T follicular helper cell (primary cell): ENCODE measurements at places on chromosomes 7 and 10.
A peak's percentile ranks its signal among the peaks of the same experiment; 100 is the strongest.

GRCh38 chr10:59705931-59706330 is 3.7 kb downstream of the SLC16A9 start:
- DNase-seq: no peak

DNA sequence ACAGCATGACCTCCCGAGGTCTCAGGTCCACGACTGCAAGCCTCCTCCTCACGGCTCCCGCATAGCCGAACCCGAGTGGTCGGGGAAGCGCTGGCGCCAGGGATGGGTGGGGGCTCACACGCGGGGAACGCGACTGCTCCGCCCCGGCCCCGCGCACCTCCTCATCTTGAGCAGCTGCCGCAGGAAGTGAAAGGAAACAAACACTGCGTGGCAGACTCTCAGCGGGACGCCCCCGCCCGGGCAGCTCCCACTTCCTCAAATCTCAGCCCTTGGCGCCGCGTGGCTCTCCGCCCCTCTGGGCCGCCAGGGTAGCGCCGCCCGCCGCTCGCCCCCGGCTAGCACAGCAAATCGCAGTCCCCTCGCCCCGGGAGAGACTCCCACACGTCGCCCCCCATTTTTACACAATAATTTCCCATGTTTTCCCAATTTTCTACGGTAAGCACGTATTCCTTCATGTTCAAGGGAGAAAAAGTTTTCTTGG is at the start of gene TMEM243:
TMEM243 (minus strand) TSS at position 188 of the 481 bp plus-strand sequence. CDS start 229 bp downstream, outside the sequence.
- DNase-seq: peak; percentile 82

- no peak for DNase-seq
Observed at GRCh38 chr10:48245977-48246376, 28.5 kb downstream of the FRMPD2 start.

DNA sequence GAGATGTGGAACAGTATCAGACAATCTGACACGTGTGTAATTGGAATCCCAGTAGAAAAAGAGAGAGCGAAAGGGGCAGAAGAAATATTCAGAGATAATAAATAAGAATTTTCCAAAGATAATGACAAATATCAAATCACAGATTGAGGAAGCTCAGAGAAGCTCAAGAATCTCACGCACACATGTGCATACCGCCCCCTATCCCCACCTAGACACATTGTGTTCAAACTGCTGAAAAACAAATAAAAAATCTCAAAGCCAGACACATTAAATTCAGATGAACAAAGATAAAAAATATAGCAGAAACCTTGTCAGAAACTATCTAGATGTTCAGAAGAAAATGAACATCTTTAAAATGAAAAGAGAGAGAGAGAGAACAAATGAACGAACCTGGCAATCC is 17.2 kb downstream of the SFR1 start:
- DNase-seq: no peak

DNA sequence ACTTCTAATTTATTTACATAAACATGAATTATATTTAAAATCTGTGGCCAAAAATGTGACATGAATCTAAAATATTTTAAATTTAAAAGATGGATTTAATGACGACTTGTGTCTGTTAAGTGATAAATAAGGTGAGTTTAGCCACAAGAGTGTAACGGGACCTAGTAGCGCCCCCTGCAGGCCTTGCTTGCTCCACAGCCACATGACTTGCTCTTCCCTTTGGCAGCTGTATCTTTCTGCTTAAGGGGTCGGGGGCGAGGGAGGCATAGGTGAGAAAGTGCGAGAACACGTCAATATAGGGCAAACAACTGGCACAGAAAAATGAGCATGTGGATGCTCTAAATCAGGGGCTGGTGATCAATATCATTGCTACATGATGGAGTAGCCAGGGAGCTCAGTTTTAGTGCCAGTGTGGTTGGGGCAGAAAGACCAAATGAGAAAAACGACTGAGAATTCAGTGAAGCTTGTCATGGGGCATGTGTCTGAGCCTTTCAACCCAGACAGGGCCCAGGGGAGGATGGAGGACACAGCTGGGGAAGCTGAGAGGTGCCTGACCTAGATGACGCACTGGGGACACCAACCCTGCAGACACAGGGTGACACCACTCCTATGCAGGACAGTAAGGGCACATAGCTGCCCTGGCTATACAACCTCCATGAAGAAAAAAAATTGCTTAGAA is 49.8 kb downstream of the PAXIP1 start:
- peak; percentile 58 for DNase-seq

GRCh38 chr10:72932259-72933015 is 22.2 kb downstream of the PLA2G12B start:
- DNase-seq: no peak

DNA sequence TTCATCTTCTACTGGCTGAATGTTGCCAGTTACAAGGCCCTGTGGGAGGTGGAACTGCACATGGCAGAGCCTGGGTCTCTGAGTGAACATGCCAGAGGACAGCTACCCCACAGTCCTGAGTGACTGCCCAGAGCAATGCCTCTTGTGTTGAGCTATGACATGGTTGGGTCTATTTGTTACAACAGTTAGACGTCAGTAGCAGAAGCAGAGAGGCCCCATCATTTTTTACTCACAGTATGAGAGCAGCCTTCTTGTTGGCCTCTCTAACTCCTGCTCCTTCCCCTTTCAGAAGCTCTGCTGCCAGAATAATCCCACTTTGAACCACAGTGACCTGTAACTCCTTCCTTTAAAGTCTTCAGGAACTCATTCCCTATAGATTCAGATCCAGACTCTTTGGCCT is 30.8 kb upstream of the NRP1 start:
- no peak for DNase-seq

DNA sequence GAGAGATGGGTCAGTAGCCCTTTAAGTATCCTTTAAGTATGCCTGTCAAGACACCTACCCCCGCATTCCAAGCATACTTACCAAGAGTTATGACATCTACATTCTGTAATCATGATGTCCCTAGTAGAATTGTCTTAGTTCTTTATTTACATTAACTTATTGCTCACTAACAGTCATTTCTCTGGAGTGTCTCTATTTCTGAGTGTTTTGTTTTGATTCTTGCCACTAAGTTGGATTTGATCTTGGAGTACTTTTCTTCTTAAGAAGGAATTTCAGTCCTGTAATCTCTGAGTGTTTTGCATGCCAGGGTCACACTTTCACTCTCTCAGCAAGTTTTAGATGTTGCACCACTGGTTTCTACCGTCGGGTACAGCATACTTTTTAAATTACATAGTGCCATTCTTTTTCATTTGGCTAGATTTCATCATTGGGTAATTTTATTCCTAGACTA is 1053.9 kb downstream of the KCNMA1 start:
- DNase-seq: no peak

GRCh38 chr7:127233630-127234029 is 19.1 kb downstream of the GRM8 start:
- DNase-seq: no peak

- DNase-seq: no peak
Observed at GRCh38 chr10:118277871-118278270, 64.3 kb downstream of the FAM204A start.

- DNase-seq: no peak
Observed at GRCh38 chr10:71597821-71598498, 121.6 kb downstream of the C10orf105 start.

DNA sequence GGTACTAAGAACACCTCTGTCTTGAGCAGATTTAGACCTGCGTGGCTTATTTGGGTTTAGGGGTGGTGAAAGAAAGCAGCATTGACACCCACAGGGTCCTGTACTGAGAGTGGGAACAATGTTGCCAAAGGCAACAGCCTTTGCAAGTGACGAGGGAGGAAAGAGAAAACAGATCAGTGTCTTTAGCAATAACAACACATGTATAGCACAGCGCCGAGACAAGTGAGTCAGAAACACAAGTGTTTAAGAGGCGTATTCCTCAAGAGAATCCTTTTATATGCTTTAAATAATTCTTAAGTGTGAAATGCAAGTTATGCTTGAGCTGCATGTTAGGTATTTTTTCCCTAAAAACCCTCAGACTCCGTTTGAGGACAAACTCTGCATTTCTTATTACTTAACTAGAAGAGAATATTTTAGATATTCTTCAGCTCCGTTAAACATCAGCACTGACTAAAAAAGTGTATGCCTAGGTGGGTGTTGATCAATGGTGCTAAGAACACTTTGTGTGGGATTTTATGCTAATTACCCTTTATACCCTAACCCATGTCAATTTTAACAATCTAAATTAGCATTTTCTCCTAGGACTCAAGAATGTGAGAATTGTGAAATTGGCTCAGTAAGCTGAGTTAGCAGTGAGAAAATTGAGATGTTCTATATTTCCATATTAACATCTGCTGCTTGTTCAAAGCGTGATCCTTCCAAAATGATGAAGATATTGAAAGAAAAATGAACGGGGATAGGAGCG is 1095.4 kb upstream of the CELF2 start:
- no peak for DNase-seq
